ENCODE measurements at places on chromosomes 7 and 10. TPM values are rescaled to one million over a fixed set of nuclear protein-coding genes. Genes with fewer than 3 reads are reported as not detected.
A peak's percentile ranks its signal among the peaks of the same experiment; 100 is the strongest.

GRCh38 chr7:140060788-140061606 is 1.8 kb downstream of the PARP12 start:
- DNase-seq: no peak

DNA sequence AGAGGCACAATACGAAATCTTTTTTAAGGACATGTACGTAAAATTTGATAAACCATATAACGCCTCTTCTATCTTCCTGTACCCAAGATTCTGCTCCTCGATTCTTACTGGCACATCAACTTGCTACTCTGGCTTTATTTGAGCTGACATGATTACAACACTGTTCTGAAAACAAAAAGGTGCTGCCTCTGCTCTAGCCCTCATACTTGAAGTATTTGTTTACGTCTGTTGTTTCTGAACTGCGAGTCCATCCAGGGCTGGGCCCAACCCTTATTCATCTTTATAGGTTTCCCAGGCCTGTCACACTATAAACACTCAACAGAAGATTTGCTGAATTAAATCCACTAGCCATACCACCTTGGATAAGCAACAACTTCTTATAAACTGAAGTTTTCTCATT is 96.2 kb upstream of the SVIL start:
- no peak for DNase-seq

GRCh38 chr10:33913194-33913593 is 578.7 kb upstream of the NRP1 start:
- DNase-seq: no peak

DNA sequence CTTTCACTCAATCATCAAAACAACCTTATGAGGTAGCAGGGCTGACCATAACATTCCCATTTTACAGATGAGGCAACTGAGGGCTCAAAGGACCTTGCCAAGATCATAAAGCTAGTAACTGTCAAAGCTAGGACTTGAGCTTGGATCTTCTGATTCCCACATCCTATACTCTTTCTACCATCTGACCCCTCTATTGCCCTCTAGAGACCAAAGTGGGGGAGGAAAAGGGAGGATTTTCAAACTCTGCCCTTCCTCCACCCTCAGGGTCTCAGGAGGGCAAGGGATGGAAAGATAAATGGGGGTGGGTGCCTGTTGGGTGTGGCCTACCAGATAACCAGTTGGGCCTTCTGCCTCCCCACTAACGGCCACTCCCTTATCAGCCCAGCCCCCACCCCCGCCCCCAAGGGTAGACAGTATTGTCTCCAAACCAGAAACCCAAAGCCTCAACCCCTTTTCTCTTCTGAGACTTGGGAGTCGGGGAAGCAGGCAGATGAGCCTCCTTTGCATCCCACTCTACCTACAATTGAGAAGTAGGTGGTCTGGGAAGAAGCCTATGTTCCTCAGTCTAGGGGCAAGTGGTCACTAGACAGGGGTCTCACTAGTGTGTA is 7.9 kb downstream of the LDB1 start:
- DNase-seq: no peak

DNA sequence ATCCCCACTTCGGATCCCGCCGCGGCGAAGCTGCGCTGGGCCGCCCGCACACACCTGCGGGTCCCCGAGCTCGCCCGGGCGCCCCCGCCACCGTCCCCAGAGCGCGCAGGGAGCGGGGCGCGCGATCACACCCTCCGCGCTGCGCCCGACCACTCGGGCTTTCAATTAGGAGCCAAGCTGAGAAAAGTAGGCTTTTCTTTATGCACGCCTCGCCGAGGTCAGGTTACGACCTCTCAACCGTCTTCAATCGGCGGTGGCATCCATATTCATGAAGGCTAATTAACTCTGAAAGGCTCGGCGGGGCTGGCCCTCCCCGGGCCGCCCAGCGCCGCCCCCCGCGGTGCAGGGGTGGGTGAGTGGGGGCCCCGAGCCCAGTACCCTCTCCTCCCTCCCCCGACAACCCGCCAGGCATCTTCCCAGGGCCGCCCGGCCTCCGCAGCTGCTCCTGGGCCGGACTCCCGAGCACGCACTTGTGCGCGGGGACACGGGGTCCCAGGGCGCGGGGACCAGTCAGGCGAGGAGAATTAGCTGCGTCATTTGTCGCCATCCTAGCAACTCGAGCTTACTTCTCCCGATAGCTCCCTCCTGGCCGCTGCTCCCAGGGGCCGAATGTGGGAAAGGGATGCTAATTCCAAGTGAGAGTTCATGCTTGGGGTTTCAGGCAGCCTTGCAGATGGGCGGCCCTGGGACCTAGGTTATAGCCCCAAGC is 155.5 kb upstream of the LYZL2 start:
- DNase-seq: peak; percentile 96

HKDC1 gene
- not detected for total RNA-seq

IGFBP3 gene
- 10.0 TPM for total RNA-seq

Data from H9 (cell line).